ENCODE measurements at places on chromosomes 6 and 20.

GRCh38 chr20:62219101-62219991 lies 732 bp downstream of the HRH3 start:
- H3K36me3 ChIP-seq: no peaks in the 10 kb centered on the region
- peaks cover 39% of the 10 kb centered on the region for H3K27me3 ChIP-seq
- peak overlapping the region; percentile 74 for H3K4me3 ChIP-seq
- peaks cover 5% of the 10 kb centered on the region for H3K4me1 ChIP-seq

- H3K4me3 ChIP-seq: no peak overlapping the region
- no peaks in the 10 kb centered on the region for H3K36me3 ChIP-seq
- no peak overlapping the region for H3K27ac ChIP-seq
- DNase-seq: no peak
- H3K4me1 ChIP-seq: peaks cover 11% of the 10 kb centered on the region
Measured at GRCh38 chr6:156650896-156651390, 126.2 kb upstream of the ARID1B start.

DNA sequence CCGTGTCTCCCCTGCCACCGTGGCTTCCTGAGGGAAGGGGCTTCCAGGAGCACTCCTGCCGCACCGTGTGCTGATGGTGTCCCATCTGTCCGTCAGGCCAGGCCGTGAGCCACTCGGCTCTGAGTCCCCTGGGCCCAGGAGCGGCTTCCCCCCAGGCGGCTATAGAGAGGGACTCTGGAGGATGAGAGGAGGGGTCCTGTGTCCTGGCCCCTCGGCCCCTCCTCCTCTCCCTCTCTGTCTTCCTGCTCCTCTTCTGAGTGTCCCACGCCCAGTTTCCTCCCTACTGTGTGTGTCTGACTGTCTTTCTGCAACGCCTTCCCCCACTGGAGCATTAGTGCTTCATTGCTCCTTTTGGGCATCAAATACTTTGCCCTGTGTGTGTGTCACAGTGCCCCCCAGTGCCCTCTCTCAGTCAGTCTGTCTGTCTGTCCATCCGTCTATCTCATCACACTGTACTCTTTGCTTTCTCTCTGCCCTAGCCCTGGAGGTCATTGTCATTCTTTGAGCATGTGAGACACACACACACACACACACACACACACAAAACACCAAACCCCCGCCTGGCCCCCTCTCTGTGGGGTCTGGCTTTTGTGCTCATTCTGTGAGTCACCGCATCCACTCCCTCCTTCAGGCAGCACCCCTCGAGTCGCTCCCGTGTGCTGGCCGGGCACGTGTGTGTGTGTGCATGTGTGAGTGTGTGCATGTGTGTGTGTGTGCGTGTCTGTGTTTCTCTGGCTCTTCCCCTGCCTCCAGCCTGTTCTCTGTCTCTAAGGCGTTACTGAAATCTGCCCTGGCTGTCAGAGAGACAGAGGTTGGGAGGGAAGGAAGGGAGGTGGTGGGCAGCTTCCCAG lies 71.9 kb downstream of the SRC start:
- no peak overlapping the region for H3K4me3 ChIP-seq
- DNase-seq: no peak
- no peaks in the 10 kb centered on the region for H3K36me3 ChIP-seq
- no peak overlapping the region for H3K27ac ChIP-seq

DNA sequence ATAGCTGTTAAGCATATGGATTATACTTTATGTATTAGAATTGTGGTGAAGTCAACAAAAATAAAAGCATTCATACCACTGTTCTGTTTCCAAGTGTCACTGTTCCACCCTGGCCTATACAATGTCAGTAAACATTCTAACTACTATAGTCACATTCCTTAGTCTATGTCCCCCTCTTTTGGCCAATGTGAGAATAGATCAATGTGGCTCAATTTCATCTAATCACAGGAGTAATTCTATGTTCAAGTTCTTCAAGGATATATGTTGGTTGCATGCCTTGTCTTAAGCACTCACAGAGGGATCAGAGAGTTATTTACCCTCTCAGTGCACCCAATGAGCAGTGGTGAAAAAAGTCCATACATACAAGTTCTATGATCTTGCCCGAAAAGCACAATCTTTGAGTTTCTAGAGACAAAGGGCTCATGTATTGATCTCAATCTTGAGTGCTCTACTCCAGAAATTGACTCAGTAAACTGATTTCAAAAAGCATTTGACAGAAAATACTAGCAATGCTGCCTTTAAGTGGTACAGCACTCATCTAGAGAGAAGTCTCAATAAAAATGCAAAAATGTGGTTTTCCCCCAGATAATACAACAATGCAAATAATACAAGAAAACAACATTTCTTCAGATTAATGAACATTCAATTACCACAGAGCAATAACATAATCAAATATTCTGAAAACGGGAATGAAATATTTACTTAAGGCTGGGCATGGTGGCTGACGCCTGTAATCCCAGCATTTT lies 16.5 kb downstream of the SMLR1 start:
- no peak overlapping the region for H3K27ac ChIP-seq
- H3K4me1 ChIP-seq: peaks cover 2% of the 10 kb centered on the region
- no peaks in the 10 kb centered on the region for H3K36me3 ChIP-seq
- no peak for DNase-seq
- H3K27me3 ChIP-seq: no peaks in the 10 kb centered on the region

- H3K4me1 ChIP-seq: peaks cover 10% of the 10 kb centered on the region
- H3K4me3 ChIP-seq: no peak overlapping the region
- DNase-seq: no peak
- H3K36me3 ChIP-seq: no peaks in the 10 kb centered on the region
Measured at GRCh38 chr6:87917886-87918285, 129.8 kb upstream of the SPACA1 start.

- peaks cover 21% of the 10 kb centered on the region for H3K36me3 ChIP-seq
- peak overlapping the region; percentile 18 for H3K4me3 ChIP-seq
- DNase-seq: no peak
- no peaks in the 10 kb centered on the region for H3K27me3 ChIP-seq
Measured at GRCh38 chr6:90237350-90237990, 59.2 kb downstream of the BACH2 start.

DNA sequence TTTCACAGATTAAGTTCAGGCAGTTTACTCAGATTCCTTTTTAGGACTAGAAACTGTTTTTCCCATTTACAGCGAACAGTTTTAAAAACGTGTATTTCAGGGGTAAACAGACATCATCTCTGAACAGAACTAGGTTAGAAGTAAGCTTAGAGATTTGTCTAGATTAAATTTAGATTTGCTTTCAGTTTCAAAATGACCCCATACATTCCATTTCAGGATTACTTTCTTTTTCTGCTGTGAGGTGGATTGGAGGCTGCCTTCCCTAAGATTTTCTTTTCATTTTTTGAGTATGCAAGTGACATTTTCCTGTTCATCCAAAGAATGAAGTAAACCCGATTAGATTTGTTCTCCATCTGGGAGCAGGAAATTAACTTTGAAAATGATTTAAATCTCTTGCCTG lies 747.2 kb downstream of the KHDRBS2 start:
- DNase-seq: no peak
- no peak overlapping the region for H3K27ac ChIP-seq
- H3K27me3 ChIP-seq: no peaks in the 10 kb centered on the region
- no peak overlapping the region for H3K4me3 ChIP-seq
- peaks cover 7% of the 10 kb centered on the region for H3K36me3 ChIP-seq
- H3K4me1 ChIP-seq: no peaks in the 10 kb centered on the region
